ENCODE measurements at places on chromosomes 3 and 15.
A peak's percentile ranks its signal among the peaks of the same experiment; 100 is the strongest.

DNA sequence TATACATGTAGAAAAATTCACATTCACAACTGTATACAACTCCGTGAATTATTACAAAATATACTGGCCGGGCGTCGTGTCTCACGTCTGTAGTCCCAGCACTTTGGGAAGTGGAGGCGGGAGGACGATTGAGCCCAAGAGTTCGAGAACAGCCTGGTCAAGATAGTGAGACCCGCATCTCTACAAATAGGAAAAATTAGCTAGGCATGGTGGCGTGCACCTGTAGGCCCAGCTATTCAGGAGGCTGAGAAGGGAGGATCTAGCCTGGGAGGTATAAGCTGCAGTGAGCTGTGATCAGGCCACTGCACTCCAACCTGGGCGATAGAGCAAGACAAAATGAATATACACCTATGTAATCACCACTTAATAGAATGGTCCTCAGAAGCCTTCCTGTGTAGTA lies 1.3 kb downstream of the RAD51 start:
- no peak for DNase-seq

DNA sequence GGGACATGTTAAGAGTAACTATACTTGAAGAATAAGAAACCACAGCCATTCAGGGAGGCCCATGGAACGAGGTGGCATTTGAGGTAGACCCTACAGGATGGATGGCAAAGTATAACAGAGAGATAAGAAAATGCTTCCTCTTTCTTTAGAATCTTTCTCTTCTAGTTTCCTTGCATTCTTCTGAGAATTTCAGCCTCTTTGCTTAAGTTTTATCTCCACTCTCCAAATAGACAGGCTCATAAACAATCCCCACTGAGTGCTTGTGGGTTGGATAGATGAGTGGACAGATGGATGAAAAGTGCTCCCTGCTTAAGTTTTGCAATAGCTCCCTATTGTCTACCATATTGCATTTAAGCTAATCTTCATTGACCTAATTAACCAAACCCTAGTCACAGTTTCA lies 103.7 kb downstream of the MEX3B start:
- DNase-seq = no peak

- no peak for DNase-seq
These were observed 219.7 kb downstream of the FHIT start for GRCh38 chr3:61031503-61031902.

DNA sequence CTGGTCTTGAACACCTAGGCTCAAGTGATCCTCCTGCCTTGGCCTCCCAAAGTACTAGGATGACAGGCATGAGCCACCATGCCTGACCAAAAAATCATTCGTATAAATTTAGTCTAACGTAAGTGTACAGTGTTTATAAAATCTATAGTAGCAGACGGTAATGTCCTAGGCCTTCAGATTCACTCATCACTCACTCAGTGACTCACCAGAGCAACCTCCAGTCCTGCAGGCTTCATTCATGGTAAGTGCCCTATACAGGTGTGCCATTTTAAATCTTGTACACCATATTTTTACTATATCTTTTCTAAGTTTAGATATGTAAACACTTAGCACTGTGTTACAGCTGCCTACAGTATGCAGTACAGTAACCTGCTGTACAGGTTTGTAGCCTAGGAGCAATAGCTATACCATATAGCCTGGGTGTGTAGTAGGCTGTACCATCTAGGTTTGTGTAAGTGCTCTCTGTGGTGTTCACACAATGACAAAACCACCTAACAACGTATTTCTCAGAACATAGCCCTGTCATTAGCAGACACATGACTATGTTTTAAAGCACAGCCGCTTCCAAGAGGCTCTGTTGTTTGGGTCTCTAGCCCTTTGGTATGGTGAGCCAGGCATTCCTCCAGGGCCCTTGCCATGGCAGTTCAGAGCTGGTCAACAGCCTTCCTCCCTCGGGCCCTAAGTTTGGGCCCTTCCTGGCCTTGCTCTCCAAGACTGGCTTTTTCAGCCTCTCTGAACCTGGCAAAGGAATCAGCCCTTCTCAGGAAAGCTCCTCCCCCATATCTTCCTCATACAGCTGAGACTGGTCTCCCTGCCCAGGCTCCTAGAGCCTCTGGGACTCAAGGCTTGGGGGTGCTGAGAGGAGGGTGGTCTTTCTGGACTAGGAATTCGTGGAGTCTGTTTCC lies 1.9 kb upstream of the CCDC9B start:
- DNase-seq = no peak

GRCh38 chr3:136366289-136366688 lies 116.1 kb downstream of the PCCB start:
- DNase-seq = no peak

GRCh38 chr3:35665390-35666055 lies 26.2 kb downstream of the ARPP21 start:
- no peak for DNase-seq

GRCh38 chr3:187737006-187737367 lies 8.3 kb downstream of the BCL6 start:
- no peak for DNase-seq

GRCh38 chr3:100260081-100260684 lies 609 bp upstream of the TBC1D23 start:
- DNase-seq = peak; percentile 19

- DNase-seq = no peak
These were observed 25.9 kb downstream of the MFSD1 start for GRCh38 chr3:158827773-158828172.

- no peak for DNase-seq
These were observed 192.9 kb downstream of the PLCL2 start for GRCh38 chr3:17077606-17078005.

GRCh38 chr3:4984511-4984864 lies 5.3 kb downstream of the BHLHE40 start:
- DNase-seq = no peak

- DNase-seq = no peak
These were observed 45.0 kb upstream of the CD96 start for GRCh38 chr3:111496894-111497559.

GRCh38 chr15:34657469-34658127 lies 74.1 kb upstream of the GOLGA8B start:
- no peak for DNase-seq

GRCh38 chr15:93523481-93523880 lies 434.5 kb upstream of the RGMA start:
- DNase-seq = no peak

DNA sequence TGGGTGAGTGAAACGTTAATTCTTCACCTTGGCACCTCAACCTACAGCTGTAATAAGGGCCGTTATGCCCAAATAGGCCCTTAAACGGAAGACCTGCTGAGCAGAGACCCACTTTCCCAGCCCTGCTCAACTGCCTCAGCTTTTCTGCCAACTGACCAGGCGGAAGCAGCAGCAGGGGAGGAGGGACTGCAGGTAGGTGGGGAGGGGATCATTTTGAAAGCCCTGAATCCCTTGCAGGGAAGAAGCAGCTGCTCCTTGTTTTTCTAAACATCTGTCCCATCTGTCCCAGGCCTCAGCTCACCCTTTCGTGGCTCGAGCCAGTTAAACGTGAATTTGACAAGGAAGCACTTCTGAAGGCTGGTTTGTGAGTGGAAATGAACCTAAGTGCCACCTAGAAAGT lies 978 bp upstream of the CMC1 start:
- DNase-seq = no peak

- peak; percentile 62 for DNase-seq
These were observed 1.7 kb downstream of the RORA start for GRCh38 chr15:61227269-61227949.

DNA sequence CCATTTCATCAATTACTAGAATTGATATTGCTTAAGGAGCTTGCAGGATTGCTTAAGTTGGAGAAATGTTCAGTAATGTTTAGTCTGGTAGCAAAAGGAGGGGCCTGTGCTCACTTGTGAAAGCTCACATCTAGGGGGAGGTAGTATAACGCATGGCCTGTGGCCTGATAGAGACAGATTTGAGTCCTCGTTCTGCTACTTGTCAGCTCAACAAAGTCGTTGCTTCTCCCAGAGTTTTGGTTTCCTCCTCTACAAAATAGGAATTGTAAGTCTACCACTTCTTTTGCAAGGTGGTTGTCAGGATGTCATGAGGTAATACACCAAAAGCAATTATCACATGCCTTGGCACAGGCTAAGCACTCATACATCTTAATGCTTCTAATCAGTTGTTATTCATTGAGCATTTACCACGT lies 1.3 kb downstream of the ST3GAL6 start:
- no peak for DNase-seq

- DNase-seq = no peak
These were observed 42.0 kb upstream of the FAM98B start for GRCh38 chr15:38411902-38412301.

- no peak for DNase-seq
These were observed 1387.8 kb downstream of the OTOL1 start for GRCh38 chr3:162884373-162884772.

- no peak for DNase-seq
These were observed 22.8 kb downstream of the TMEM43 start for GRCh38 chr3:14147617-14148016.

DNA sequence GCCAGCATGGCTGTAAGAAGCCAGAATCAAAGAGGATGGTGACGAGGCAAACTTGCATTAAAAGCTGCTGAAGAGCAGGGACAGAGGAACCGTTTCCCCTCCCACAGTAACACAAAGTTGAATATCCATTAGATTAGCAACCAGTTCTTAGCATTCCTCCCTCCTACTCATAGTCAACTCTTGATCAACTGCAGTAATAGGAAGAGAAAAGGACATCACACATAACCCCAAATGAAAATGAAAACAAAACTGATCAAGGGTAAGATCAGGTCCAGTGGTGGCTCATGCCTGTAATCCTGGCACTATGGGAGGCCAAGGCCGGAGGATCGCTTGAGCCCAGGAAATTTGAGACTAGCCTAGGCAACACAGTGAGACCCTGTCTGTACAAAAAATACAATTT lies 165.2 kb downstream of the GREM1 start:
- DNase-seq = no peak

DNA sequence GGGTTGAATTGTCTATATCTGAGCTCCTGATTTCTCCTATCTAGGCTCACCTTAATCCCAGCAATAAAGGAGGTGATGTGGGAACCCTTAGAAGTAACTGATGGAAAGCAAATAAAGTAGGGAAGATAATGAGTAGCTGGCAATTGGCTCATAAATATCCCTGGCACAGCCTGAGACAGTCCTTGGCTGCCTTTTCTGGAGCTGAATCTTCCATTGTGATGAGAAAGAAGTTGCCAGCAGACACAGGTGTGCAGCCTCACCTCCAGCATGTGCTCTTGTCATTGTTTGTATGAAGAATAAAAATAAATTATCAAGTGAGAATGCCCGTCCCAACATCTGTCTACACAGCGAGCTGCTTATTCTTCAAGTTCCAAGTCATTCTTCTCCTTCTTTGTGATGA lies 53.2 kb upstream of the RASGRP1 start:
- DNase-seq = no peak

- DNase-seq = no peak
These were observed 439 bp downstream of the SSR3 start for GRCh38 chr3:156554515-156554841.

- no peak for DNase-seq
These were observed 225.4 kb downstream of the CTNNB1 start for GRCh38 chr3:41424543-41425300.

DNA sequence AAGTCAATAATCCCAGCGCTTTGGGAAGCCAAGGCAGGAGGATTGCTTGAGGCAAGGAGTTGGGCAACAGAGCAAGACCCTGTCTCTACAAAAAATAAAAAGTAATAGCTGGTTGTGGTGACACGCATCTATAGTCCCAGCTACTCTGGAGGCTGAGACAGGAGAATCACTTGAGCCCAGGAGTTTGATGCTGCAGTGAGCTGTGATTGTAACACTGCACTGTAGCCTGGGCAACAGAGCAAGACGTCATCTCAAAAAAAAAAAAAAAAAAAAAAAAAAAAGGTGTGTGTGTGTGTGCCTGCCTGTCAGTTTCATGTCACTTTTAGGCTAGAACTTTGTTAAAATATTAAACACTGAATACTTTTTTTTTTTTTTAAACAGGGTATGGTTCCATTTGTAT lies 28.4 kb downstream of the DNAJC19 start:
- no peak for DNase-seq

GRCh38 chr3:138935863-138936740 lies 10.8 kb downstream of the FOXL2 start:
- peak; percentile 98 for DNase-seq

DNA sequence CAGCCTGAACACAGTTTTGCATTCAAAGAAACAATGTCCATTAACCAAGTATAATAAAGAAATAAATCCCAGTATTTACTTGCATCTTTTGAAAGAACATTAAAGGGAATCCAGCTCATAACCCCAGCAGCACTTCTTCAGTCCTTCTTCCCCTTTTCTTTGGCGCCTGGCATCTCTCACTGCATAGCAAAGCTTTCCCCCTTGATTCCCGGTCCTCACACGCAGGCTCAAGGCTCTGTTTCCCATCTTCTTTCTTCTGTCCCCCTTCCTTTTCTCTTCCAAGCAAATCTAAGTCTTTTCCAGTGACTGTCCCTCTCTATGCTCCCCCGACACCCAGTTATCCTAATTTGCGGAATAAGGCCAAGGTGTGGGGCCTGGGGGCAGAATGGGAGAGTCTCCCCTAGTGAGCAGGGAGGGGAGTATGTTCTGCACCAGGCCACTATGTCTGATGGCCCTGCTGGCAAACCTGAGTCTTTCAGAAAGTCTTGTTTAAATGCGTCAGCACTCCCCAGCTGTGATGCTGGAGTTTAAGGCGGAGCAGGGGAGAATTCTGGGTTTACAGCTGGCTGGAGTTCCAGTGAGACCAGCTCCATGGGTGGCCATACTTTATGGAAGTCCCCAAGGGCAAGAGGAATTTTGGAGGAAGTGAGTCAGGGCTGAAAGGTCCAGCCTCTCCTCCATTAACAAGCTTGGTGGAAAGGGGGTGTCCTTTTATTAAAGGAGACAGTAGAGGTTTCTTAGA lies 42.1 kb downstream of the GOLGA6A start:
- DNase-seq = peak; percentile 37

DNA sequence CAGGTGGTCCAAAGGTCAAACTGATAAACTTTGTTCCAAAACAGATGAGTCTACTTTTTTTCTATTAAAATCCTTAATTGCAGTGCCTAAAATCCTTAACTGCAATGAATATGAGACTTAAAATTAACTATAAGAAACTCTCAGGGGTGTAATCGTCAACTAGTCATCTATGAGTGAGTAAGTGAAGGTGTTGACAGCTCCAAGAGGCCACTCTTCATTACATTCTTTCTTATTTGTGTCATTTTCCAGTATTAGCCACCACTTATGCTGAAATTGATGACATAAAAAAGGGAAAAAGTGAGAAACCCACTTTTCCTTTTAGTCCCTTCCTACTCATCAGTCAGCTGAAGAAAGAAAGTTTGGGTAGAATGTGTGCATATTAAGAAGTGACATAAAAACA lies 12.6 kb upstream of the NPAP1 start:
- no peak for DNase-seq

DNA sequence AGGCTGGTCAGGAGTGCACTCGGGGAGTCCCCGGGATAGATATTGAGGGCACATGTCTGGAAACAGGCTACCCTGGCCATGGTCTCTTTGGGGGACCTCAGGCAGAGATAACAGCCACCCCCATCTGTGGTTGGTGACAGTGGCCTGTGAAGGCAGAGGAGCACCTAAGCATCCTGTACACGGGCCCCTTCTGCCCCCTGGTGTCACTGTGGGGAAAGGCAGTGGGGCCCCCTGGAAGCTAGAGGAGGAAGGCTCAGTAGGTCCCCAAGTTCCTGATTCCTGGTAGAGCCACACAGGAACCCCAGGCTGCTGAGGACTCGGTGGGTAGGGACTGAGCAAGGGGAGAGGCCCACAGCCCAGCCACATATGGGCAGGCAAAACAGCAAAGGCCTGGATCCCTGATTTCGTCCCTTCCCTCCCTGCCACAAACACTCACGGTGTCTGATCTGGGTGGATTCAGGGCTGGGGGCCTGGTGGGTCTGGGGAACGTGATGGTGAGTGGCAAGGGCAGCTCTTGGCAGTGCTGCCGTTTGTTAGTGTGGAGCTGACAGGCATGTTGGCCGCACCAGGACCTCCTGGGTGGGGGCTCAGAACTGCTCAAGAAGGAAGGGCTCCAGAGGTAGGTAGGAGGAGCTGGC lies 14.1 kb upstream of the CXCR6 start:
- peak; percentile 79 for DNase-seq

Measured in 8988T (cell line).